ENCODE measurements at places on chromosomes 16 and 17.
A peak's percentile ranks its signal among the peaks of the same experiment; 100 is the strongest.

GRCh38 chr16:79074541-79074940, 526.0 kb downstream of the MAF start:
- DNase-seq, result no peak

DNA sequence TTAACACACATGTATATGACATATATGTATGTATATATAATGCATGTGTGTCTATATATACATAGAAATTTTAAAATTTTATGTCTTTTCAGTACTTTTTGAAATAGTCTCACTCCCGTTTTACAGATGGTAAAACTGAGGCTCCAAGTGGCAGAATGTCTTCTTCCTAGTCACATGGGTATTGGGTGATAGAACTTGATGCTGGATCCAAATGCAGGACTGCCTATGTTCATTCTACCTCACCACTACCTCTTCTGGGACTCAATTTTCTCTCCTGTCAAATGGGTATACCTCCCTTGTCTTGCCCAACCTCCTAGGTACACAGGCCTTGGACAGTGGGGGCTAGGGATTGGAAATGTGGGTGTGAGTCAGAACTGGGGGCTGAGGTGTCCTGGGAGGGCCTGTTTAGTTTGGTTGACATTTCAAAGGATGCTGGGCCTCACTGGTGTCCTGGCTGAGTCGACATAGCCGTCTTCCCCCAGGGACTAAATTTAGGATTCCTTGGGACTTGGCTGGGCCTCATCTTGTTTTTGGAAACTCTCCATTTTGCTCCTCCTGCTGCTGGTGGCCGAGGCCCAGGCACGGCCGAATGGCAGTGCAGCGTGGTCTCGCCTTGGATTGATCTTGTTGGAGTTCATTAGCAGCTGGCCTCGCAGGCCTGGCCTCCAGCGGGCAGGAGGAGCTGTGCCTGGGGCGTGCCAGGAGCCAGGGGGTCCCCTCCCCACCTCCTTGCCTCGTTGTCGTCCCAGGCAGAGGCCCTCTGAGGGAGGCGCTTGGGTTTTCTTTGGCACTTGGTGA, 25.9 kb downstream of the NKD1 start:
- no peak for DNase-seq

DNA sequence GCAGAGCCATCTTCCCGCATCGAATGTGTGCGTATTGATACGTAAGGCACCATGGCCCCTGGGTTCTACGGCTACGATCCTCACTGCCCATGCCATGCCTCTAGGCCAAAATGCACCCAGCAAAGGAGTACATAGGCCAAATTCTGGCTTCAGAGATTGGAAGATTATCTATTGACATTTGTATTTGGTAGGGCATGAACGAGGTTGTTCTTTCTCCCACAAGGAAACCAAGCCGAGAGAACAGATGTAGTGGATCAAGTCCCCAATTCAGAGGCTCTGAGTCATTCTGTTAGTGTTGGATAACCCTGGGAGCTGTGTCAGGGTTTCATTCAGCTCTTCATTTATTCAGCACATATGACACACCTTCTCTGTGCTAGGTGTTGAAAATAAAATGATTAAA, 36.5 kb downstream of the HOXB1 start:
- no peak for DNase-seq

DNA sequence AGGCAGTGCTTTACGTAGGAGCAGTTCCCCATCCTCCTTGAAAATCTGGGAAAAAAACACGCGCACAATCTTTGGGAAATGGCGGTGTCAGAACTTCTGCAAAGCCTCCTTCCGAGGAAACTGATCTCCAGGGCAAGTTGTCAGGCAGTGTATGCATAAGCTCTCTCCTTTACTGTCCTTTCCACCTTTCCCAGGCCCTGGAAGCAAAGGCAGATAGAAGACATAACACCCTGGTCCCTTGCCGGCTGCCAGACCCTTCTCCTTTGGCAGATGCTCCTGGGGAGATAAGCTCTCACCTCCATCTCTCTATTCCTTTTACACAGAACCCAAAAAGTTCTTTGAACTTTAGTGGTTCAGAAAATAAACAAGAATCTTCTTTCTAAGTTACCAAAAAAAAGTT, 12.4 kb downstream of the TOB1 start:
- no peak for DNase-seq

- no peak for DNase-seq
These were observed 640.7 kb upstream of the SOX9 start for GRCh38 chr17:71480099-71480498.

DNA sequence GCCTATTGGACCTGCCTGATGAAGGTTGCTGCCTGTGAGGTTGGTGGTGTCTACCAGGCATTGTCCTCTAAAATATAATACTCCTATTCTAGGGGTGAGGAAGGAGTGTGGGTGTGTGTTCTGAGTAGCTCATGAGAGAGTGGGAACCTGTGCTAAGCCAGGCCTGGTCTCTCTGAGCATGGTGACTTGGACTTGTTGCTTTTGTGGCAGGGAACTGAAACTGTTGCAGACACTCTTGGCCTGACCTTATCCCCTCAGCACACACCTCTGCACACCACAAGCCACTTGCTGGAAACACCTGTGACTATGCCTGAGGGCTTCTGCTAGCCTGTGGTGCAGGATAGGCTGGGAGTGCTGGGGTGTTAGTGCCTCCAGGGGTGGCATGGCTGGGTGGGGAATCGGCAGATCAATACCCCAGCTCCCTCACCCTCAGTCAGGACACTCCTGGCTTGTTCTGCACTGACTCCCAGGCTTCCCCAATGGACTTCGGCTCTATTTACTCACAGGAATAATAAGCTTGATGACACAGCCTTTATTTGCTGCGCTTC, 29.9 kb downstream of the PLCG2 start:
- DNase-seq, result no peak

- no peak for DNase-seq
These were observed 140.6 kb downstream of the MAP2K6 start for GRCh38 chr17:69555056-69555455.

DNA sequence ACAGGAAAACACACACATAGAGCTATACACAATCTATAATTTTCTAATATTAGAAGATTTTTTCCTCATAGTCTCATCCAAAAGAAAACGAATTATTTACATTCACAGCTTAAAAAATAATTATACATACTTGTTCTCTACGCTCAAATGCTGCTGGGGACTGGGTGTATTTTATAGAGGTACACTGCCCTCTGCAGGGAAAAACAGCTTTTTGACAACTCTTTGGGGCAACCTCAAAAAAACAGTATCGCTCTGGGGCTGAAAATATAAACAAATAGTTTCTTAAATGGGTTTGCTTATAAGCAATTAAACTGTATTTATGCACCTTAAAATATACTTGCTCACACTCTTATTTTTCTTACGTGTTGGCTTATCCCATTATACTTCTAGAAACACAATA, 261.8 kb upstream of the PSMD7 start:
- peak; percentile 32 for DNase-seq

DNA sequence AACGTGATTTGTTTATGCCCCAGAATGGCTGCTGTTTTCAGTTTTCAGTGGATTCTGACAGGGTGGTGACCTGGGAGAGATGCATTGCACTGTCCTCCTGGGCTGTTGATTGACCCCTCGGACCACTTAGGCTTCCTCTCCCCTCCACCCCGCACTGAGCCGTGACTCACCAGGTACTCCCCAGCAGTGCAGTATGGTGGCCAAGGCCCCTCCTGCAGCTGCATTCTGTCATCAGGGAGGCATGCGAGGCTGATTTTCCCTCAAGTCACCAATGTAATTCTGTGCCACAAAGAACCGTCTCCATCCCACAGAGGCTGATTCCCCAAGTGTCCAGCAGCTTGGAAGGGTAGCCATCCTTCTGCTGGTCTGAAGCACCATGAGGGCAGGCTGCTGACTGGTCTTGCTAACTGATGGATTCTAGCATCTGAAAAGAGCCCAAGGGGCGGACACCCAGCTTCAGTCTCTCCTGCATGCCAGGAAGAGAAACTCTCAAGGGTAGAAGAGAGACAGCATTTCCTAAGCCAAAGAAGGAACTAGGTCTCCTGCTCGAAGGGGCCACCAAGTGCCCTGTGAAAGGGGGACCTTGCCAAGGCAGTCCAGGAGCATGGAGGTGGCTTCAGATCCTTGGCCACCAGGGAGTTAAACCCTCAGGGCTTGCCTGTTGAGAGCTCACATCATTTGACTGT, 148.1 kb downstream of the SOCS1 start:
- no peak for DNase-seq

GRCh38 chr16:79013930-79014660, 586.4 kb downstream of the MAF start:
- no peak for DNase-seq

- no peak for DNase-seq
These were observed 124.5 kb upstream of the LHX1 start for GRCh38 chr17:36812762-36813161.

DNA sequence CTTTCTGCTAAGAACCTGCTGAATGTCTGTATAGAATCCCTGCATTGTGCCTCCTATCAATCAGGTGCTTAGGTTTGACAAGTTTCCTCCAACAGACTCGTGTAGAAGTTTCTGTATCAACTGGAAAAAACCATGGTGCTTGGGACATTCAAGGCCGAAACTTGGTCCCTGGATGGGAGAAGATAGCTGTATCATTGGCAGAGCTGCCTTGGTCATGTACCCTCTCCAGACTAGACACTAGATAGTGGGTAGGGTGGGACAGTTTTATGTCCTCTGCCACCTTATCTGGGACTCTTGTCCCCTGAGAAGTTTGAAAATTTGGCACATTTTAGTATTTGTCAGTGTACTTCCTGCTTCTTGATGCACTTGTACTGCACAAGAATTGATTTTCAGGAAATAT, 520.8 kb downstream of the WWOX start:
- no peak for DNase-seq

DNA sequence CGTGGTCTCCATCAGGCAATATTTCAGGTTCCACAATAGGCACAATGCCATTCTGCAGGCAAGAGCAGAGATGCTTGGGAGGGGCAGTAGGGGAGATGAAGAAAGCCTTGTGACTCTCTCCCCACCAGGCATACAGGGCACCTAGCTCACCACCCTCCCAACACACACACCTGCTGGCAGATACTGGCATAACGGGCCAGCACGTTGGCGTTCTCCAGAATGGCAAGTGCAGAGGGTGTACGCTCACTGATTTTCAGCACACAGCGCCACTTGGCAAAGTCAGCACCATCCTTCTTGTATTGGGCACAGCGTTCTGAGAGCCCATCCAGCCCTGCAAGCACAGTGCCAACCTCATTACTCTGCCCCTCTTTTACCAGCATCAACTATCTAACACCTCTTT, 2.2 kb downstream of the ALDOC start:
- no peak for DNase-seq

GRCh38 chr17:7174603-7175326, 4.4 kb downstream of the ASGR1 start:
- no peak for DNase-seq
